Hematopoietic multipotent progenitor cell treated with erythropoietin and hydrocortisone succinate and interleukin-3 and kit ligand, for 17 days (in vitro differentiated cells): ENCODE measurements at places on chromosomes 6 and 20.
A peak's percentile ranks its signal among the peaks of the same experiment; 100 is the strongest.

DNA sequence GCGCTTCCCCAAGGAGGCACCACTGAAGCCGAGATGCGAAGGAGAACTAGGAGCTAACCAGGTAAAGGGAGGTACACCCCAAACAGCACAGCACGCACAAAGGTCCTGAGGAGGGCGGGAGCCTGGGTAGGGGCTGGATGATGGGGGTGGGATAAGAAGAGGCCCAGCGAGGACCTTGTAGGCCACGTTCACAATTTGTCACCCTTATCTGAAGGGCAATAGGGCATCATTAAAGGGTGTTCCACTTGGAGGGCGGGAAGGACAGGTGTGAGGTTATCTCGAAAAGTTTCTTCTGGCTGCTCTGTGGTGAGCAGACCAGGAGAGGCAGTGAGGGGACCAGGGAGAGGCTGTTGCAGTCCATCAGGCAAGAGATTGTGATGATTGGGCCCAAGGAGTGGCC lies 25.6 kb downstream of the POFUT1 start:
- DNase-seq = no peak

GRCh38 chr6:158028421-158028820 lies 46.8 kb downstream of the SYNJ2 start:
- DNase-seq = no peak

GRCh38 chr6:138201836-138202235 lies 16.5 kb downstream of the PBOV1 start:
- no peak for DNase-seq

DNA sequence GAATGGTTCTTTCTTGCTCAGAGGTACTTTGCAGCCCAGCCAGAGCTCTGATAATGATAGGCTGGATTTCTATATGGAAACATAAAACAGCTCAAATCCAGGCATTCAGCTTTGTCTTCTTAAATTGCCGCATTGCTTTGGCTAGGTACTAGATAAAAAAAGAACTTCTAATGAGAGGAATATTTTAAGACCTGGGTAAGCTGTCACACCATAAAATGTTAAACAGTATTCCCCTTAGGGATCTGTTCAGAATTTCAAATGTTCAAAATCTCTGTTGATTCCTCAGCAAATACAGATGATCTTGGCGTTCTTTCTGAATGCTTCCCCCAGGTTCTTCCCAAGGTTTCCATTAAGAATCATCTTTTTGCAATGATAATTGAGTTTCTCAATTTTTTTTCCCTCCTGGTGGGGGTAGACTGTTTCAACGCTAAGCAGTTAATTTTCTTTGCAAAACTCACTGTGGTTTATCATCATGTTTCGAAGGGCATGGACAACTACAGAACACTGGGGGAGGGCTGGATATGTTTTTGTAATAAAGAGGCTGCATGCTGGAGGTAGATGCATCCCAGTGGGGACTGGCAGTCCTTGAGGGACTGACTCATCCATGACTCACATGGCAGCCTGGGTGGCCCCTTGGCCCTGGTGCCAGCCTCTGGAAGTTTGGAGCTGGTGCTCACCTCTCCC lies 31.0 kb downstream of the TIAM2 start:
- no peak for DNase-seq

GRCh38 chr20:51503376-51503775 lies 39.1 kb downstream of the NFATC2 start:
- DNase-seq = no peak

DNA sequence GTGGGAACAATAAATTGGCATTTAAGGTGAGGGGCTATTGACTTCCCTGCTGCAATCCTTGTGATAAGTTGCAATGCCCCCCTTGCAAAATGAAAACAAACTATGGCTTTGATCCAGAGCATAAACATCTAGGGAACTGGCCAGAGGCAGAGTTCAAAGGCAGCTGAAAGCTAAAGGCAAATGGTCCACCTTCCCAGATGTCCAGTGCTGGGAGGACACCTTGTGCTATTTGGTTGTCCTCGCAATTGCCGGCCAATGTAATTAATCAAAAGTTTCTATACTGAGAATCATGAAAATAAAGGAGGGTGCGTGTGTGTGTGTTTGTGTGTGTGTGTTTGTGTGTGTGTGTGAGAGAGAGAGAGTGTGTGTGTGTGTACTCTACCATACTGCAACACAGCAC lies 337.4 kb downstream of the CBLN4 start:
- no peak for DNase-seq

GRCh38 chr6:141229296-141229695 lies 903.4 kb upstream of the GJE1 start:
- DNase-seq = no peak

GRCh38 chr6:33167374-33168283 lies 24.6 kb downstream of the COL11A2 start:
- no peak for DNase-seq

DNA sequence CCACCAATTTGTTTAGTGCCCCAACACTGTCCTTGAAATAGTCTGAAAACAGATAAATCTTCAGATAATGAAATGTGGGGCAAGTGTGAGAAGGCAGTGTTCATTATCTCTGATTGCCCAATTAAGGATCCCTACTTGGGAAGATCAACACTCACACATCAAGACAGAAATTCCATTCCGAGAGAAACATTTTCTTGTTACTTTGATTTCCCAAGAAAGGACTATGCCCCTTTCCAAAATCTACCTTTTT lies 16.2 kb downstream of the HMGN4 start:
- no peak for DNase-seq

DNA sequence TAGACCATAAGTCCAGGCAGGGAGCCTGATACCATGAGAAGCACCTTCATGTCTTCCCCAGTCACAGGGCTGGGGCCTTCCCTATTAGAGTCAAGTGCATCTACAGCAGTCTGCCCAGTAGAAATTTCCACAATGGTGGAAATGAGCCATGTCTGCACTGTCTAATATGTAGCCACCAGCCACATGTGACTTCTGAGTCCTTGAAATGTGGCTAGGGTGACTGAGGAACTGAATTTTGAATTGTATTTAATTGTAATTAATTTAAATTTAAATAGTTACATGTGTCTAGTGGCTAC lies 300.2 kb downstream of the CLIC5 start:
- DNase-seq = no peak

GRCh38 chr6:156189714-156190113 lies 587.5 kb upstream of the ARID1B start:
- DNase-seq = no peak

DNA sequence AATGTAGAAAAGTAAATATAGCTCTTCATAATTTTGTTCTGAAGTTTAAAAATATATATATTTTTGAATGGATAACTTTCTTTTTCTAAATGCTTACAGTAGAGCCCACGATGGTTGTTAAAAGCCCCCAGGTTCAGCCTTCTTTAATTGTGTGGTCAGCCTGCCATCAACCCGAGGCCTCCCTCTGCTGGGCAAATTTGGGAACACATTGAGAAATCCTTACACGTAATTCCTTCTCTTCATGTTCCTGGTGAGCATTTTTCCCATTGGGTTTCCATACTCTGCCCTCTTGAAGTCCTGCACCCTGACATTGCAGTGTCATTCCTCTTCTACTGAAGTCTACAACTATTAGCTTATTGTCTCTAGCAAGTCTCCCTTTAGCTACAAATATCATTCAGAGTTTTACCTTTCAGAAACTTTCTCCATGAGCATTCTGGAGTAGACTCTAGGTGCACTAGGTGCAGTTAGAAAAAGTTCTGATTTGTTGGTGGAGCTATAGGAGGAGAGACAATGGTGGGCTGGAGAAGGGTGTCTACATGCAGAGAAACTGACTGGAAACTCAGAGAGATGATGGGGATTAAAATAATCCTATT lies 40.6 kb downstream of the TRIM38 start:
- peak; percentile 77 for DNase-seq

- DNase-seq = no peak
These were observed 132.7 kb downstream of the SNX5 start for GRCh38 chr20:17835934-17836300.

DNA sequence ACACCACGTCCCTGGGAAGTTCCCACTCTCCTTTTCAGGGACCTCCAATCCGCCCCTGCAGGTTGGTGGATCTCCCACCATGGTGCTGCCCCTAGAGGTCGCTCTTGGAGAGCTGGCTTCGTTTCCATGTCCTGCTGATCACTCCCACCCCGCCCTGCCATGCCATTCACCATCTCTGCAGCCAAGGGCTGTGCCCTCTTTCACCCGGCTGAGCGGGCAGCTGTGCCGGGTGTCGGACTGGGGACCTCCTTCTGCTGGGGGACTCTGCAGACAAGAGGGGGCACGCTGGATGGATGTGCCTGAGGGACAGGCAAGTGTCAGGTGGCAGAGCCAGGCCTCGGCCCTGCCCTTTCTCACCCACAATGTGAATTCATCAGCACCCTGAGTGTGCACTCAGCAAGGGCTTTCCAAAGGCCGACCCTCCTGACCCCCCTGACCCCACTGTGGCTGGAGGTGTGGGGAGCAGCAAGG lies 347.0 kb downstream of the CDH4 start:
- DNase-seq = no peak

DNA sequence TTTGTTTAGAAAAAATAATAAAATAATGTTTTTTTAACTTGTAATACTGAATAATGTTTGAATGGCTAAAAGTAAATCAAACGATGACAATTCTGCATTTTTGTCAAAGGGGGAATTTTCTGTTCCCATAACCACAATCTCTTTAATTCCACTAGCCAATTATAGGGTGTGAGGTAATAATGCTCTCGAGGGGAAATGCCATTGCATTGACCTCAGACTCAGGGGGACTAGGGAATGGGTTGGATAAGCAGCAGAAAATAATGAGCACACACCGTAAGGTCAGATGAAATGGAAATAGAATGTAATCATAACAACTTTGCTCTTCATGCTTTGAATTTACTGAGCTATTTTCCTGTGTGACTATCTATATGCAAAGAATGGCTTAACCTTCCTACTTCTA lies 584.7 kb downstream of the RFPL4B start:
- no peak for DNase-seq

- no peak for DNase-seq
These were observed 142.8 kb downstream of the ADGB start for GRCh38 chr6:146741609-146742008.

DNA sequence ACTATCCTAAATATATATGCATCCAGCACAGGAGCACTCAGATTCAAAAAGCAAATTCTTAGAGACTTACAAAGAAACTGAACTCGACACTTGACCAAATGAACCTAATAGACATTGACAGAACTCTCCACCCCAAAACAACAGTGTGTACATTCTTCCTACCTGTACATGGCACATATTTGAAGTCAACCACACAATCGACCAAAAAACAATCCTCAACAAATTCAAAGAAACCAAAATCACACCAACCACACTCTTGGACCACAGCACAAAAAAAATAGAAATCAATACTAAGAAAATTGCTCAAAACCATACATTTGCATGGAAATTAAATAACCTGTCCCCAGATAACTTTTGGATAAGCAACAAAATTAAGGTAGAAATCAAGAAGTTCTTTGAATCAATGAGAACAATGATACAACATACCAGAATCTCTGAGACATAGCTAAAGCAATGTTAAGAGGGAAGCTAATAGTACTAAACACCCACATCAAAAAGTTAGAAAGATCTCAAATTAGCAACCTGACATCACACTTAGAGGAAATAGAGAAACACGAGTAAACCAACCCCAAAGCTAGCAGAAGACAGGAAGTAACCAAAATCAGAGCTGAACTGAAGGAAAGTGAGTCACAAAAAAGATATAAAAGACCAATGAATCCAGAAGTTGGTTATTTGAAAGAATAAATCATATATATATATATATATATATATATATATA lies 12.5 kb upstream of the TREM1 start:
- DNase-seq = no peak

- no peak for DNase-seq
These were observed 276.7 kb downstream of the PLCB1 start for GRCh38 chr20:8408587-8409307.

DNA sequence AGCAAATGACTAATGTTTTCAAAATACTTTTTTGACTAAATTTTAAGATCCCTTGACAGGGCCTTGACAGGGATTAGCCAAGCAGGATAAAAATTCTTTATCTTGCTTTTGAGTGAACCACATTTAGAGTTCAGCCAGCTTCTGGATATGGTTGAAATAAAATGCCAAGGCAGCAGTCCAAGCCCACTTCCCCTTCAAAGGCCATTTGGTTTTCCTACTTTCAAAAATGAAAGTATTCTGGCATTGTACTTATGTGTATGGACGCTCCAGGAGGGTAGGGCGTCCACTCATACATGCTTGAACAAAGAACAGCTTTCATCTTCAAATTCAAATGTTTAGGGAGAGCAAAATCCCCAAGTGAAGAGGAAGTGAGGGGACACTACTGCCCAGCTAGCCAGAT lies 82.3 kb upstream of the BCLAF1 start:
- no peak for DNase-seq

DNA sequence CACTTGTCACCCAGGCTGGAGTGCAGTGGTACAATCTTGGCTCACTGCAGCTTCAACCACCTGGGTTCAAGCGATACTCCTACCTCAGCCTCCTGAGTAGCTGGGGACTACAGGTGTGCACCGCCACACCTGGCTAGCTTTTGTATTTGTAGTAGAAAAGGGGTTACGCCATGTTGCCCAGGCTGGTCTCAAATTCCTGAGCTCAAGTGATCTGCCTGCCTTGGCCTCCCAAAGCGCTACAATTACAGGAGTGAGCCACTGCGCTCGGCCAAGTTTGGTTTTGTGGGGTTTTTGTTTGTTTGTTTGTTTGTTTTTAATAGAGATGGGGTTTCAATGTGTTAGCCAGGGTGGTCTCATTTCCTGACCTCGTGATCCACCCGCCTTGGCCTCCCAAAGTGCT lies 12.3 kb downstream of the LOC128125822 start:
- no peak for DNase-seq

DNA sequence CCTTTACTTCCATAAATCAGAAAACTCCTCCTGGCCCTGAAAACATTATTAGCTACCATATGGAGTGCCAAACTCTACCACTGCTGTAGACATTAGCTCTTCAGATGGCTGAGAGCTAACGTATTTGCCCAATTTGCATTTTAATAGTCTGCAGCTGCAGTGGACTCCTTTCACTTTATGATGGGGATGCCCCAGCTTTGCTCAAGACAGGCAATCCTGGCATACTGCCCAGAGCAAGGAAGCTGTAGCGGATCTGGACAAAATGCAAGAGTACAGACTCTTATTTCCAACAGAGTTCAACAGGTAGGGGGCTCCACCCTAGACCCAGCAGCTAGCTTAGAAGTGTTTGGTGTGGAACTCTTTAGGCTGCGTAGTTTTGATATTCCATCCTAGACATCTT lies 246.7 kb downstream of the FOXC1 start:
- DNase-seq = no peak

- DNase-seq = peak; percentile 15
These were observed 2.1 kb upstream of the NRN1 start for GRCh38 chr6:6008648-6009421.

- no peak for DNase-seq
These were observed 184.2 kb downstream of the PHF3 start for GRCh38 chr6:63819831-63820230.

GRCh38 chr6:98841621-98842341 lies 7.4 kb downstream of the POU3F2 start:
- no peak for DNase-seq

GRCh38 chr20:9989066-9989724 lies 45.6 kb upstream of the ANKEF1 start:
- no peak for DNase-seq

- no peak for DNase-seq
These were observed 79.1 kb downstream of the SNAP25 start for GRCh38 chr20:10297684-10298240.

- no peak for DNase-seq
These were observed 10.1 kb downstream of the TGM3 start for GRCh38 chr20:2305946-2306345.

GRCh38 chr6:165705941-165706340 lies 42.9 kb upstream of the PDE10A start:
- no peak for DNase-seq
